Inflammatory macrophage (primary cell): ENCODE measurements at places on chromosomes 16 and 17.
A peak's percentile ranks its signal among the peaks of the same experiment; 100 is the strongest.

- DNase-seq = no peak
Observed at GRCh38 chr16:75319513-75320411, 68.3 kb upstream of the BCAR1 start.

GRCh38 chr17:34720760-34721159 lies 141.4 kb downstream of the TMEM132E start:
- DNase-seq = no peak

- peak; percentile 68 for DNase-seq
Observed at GRCh38 chr17:81601525-81602120, 35.3 kb downstream of the NPLOC4 start.

GRCh38 chr16:3597226-3597625 lies 14.2 kb downstream of the SLX4 start:
- no peak for DNase-seq

DNA sequence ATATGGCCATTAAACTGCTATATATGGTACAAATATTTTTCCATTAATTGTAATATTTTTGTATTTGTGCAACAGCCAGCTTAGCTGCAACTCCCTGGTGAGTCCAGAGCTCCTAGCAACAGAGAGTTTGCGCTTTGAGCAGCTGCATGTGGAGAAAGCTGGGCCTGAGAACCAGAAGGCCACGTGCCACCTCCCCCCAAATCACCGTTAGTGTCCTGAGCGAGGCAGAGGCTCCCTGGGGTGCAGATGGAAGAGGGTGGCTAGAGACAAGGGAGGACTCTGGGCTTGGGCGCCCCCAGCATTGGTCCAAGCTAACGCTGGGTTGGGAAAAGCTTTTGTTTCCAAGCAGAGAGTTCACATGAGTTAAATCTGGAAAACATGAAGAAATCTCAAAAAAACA lies 41.6 kb downstream of the HSBP1 start:
- DNase-seq = no peak

DNA sequence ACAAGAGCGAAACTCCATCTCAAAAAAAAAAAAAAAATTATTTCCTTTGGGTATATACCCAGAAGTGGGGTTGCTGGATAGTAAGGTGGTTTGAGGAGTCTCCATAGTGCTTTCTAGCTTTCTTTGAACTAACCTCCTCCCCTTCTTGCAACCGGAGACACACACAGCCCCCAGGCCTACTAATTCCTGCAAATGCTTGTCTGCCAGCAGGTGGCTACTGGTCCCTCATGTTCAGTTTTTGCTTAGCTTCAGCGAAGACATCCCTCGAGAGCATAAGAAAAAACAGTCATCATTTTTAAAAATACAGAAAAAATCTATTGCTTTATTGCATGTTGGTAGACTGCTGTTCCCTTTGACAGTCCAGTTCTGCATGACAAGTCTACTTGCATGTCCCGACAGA lies 439.0 kb downstream of the UTP18 start:
- no peak for DNase-seq

- no peak for DNase-seq
Observed at GRCh38 chr17:81465910-81466309, 46.7 kb downstream of the ACTG1 start.

DNA sequence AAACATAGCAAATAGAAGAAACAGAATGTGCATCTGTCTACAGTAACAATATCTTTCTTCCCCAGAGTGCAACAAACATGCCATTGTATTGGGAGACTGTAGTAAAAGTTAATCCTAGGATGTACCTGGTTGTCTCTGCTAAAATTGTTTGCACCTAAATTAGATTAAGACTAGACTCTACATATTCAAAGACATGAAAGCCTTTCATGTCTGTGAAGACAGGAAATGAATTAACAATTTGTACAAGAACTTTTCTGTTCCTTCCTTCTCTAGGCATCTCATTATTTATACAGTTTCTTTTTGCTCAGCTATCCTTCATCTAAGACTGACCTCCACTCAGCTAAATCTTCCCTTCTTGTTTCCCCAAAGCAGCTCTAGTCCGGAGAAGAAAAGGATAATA lies 220.6 kb downstream of the LGALS9B start:
- no peak for DNase-seq

DNA sequence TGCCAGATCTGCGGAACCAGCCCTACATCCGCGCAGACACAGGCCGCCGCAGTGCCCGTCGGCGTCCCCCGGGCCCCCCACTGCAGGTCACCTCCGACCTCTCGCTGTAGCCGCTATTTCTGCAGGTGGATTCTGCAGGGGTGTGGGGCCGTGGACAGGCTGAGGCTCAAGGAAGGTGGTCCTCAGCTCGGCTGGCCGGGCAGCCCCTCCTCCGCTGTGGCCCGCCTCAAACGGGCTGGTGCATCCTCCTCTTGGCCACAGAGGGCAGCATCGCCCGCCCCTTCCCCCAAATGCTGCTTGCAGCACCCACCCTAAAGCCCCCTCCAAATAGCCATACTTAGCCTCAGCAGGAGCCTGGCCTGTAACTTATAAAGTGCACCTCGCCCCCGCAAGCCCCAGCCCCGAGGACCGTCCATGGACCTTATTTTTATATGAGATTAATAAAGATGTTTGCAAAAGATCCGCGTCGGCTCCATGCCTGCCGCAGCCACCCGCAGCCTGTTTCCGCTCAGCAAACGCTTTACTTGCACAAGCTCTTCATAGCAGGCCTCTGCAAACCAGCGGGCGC lies 14.9 kb downstream of the SPATA32 start:
- no peak for DNase-seq

- DNase-seq = no peak
Observed at GRCh38 chr16:11955713-11956123, 9.3 kb upstream of the TNFRSF17 start.

DNA sequence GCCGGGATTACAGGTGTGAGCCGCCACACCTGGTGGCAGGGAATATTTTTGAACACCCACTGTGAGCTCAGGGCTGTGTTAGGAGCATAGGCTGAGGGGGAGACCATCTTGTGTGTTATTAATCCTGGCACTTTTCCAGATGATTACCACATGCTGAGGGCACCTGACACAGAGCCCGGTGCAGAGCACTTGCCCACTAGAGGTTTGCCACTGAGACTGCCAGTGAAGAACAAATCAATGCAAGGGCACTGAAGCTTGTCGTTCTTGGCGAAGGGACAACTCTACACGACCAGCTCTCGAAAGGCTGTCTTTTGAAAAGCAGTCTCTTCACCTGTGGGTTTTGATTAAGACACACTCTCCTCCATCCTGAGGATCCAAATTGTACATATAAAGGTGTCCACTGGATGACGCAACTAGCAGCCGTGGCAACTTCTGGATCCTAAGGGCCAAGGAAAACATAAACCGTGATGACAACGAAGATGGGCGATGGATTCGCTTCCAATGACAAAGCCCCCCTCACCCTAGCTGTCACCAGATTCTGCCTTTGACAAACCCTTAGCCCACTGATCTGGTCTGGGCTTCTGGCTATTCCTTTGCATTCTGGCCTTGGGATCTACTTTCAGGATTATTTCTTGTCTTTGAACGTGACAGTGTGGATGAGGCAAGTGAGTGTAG lies 28.7 kb downstream of the WIPI1 start:
- no peak for DNase-seq

DNA sequence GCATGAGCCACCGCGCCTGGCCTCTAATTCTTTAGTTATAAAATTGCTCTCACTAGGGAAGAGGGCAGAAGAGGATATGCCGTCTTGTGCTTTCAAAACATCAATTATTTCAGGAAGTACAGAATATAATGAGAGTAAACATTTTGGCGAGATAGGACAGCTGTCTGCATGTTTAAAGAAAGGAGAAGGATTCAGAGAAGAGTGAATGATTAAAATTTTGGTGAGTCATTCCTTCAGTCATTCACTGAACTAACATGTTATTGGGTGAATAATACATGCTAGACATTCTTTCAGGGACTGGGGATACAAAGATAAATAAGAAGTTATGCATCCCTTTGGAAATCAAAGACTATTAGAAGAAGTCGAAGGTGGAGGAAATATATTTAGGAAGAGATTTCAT lies 590.3 kb upstream of the GOT2 start:
- no peak for DNase-seq

DNA sequence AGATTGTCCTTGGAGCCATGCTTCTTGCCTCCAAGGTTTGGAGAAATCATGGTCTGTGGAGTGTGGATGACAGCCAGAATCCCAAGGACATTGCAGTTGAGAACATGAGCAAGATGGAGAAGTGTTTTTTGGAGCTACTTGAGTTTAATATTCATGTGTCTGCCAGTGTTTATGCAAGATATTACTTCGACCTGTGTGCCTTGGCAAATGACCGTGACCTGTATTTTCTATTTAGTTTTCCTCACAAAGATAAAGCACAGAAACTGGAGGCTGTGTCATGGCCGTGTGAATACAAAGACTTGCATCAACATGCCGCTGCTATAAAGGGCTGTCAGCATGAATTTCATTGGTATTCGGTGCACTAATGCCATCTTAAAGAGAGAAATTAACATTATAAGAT lies 9.0 kb downstream of the GGA2 start:
- no peak for DNase-seq

GRCh38 chr17:37138571-37139120 lies 189.9 kb downstream of the AATF start:
- DNase-seq = no peak

- DNase-seq = no peak
Observed at GRCh38 chr17:42675348-42675964, 1.3 kb downstream of the PLEKHH3 start.

GRCh38 chr17:7475764-7476422 lies 3.5 kb downstream of the ZBTB4 start:
- peak; percentile 78 for DNase-seq

GRCh38 chr16:54051821-54052220 lies 234.8 kb downstream of the IRX3 start:
- DNase-seq = no peak

- no peak for DNase-seq
Observed at GRCh38 chr16:52141871-52142270, 405.1 kb downstream of the TOX3 start.

DNA sequence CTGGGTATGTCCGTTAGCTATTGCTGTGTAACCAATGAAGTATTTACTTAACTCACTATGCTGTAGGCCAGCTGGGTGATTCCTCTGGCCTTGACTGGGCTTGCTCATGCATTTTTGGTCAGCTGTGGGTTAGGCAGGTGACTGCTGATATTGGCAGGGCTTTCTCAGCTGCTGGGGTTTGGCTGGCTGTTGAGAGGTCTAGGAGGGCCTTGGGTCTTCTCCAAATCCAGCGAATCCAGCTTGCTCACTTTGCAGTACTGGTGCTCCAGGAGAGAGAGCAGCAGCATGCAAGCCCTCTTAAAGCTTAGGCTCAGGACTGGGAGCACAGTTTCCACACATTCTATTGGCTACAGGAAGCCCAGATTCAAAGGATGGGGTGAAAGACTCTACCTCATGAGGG lies 270.1 kb downstream of the PHKB start:
- no peak for DNase-seq

DNA sequence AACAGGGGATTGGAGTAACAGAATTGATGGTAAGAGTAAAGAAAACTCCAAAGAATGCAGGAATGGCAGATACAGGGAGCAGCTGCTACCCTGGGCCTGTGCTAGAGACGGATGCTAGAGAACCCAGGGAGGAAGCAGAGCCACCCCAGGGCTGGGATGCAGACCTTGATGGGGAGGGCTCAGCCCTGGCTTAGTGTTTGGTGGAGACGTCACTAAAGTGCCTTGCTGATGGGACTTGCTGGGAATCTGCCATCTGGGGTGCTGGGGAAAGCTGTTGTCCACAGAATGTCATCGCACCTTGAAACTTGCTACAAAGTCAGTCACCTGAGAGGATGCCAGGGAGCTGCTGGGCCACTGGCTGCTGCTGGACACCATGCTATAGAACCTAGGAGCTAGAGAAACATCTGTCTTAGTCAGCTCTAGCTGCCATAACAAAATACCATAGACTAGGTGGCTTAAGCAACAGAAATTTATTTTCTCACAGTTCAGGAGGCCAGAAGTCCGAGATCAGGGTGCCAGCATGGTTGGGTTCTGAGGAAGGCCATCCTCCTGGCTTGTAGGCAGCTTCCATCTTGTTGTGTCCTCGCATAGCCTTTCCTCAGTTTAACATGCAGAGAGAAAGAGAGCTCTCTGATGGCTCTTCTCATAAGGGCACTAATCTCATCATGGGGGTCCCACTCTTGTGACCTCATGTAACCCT lies 15.3 kb downstream of the MT1X start:
- no peak for DNase-seq

DNA sequence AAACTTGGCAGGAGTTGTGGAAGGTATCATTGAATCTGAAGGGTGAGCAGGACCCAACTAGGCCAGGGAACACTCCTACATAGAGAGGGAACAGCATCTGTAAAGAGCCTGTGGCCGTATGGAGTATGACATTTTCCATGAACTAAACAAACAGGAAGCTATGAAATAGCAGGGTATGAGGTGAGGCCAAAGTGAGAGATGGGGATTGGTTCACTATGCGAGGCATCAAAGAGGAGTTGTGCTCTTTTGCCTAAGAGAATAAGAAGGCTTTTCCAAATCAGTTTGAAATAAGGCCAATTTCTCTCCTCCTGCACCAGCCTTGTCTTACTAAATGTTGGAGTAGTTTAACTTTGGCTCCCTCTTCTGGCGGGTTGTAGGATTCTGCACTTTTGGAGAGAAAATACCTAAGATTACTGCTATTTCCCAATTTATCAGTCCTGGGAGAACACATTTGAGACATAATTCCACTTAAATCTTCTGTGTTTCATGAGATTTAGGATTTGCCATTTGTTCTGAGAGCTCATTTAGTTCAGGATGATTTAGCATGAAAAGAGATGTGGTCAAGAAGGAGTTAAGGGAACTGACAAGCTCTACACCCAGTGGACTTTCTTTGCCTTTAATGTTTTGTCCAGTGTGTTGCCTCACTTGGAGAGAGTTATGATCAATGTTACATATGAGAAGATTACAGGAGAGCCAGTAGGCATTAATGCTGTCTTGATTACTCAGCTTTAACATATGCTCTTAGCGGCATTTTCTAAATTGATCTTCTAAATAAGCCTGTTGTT lies 55.4 kb downstream of the TNRC6C start:
- DNase-seq = peak; percentile 70
